Effector memory CD8-positive, alpha-beta T cell (primary cell): ENCODE measurements at places on chromosomes 7 and 10.

- no peaks in the 10 kb centered on the region for H3K4me1 ChIP-seq
- peaks cover 36% of the 10 kb centered on the region for H3K27me3 ChIP-seq
- no peak overlapping the region for H3K4me3 ChIP-seq
- no peak for DNase-seq
Measured at GRCh38 chr10:77313066-77313750, 324.4 kb downstream of the KCNMA1 start.

GRCh38 chr10:90734415-90734814, 123.4 kb downstream of the HTR7 start:
- DNase-seq, result no peak
- H3K36me3 ChIP-seq, result no peaks in the 10 kb centered on the region
- H3K27me3 ChIP-seq, result no peaks in the 10 kb centered on the region
- H3K4me3 ChIP-seq, result no peak overlapping the region

DNA sequence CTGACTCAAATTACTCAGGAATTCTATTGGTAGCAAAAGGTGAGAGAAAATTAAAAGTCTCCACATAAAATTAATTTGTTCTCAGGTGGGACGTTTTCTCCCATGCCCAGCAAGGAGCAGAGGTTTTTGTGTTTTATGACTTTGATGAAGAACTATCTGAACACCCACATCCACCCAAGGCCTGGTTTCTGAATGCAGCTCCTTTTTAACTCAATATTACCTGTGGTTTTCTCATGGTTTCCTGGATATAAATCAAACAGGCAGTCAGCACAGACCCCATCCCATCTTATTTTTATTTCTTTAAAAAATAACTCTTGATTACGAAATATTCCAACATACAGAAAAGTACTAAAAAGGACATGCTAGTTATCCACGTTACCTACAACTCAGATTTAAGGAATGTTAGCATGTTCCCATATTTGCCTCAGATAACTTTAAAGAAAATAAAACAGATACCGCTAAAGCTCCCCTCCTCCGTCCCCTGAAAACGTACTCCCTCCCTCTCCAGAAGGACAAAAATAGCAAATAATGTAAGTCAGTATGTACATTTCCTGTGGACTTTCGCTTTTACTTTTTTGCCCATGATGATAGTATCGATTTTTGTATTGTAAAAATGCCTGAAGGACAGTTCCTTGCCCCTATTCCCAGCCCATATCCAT, 43.4 kb downstream of the GLI3 start:
- no peaks in the 10 kb centered on the region for H3K4me1 ChIP-seq
- no peaks in the 10 kb centered on the region for H3K27me3 ChIP-seq
- no peak overlapping the region for H3K27ac ChIP-seq
- no peak for DNase-seq
- H3K4me3 ChIP-seq, result no peak overlapping the region

GRCh38 chr7:148854983-148855382, 29.1 kb downstream of the EZH2 start:
- H3K4me3 ChIP-seq, result no peak overlapping the region
- H3K27ac ChIP-seq, result no peak overlapping the region
- H3K36me3 ChIP-seq, result peaks cover 28% of the 10 kb centered on the region
- DNase-seq, result no peak
- H3K4me1 ChIP-seq, result peaks cover 10% of the 10 kb centered on the region

DNA sequence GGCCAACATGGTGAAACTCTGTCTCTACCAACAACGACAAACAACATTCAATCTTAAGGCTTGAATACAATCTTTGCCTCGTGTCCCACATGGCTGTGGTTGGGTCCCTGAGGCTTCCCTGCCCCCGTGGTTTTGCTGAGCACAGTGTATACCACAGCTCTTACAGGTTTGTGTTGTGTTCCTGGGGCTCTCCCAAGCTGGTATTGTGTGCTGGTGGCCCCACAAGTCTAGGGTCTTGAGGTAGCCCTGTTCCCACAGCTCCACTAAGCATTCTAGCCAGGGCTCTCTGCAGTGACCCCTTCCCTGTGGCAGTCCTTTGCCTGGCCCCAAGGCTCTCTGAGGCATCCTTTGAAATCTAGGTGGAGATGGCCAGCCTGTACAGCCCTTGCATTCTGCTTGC, 68.0 kb upstream of the CCNY start:
- no peaks in the 10 kb centered on the region for H3K4me1 ChIP-seq
- H3K27ac ChIP-seq, result no peak overlapping the region
- H3K27me3 ChIP-seq, result peaks cover 6% of the 10 kb centered on the region
- no peak for DNase-seq

GRCh38 chr7:65966146-65966545, 15.9 kb downstream of the GUSB start:
- no peaks in the 10 kb centered on the region for H3K4me1 ChIP-seq
- DNase-seq, result no peak
- H3K27me3 ChIP-seq, result no peaks in the 10 kb centered on the region
- H3K4me3 ChIP-seq, result no peak overlapping the region

DNA sequence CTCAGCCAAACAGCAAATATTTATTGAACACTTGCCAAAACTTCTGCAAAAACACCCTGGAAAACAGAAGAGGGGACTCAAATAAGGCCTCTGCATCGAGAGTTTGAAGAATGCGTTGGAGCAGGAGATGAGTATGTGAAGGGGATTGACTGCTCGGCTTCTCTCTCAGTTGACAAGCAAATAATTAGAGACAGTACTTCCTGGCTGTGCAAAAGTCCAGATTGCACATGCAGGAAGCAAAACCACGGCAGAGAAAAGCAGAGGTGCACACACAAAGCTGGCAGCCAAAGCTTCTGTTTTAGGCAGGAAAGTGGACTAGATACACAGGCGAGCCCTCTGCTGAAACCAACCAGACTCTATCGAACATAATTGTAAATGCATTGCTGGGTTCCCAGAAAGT, 343.6 kb upstream of the MGMT start:
- no peak for DNase-seq
- H3K4me3 ChIP-seq, result no peak overlapping the region
- no peaks in the 10 kb centered on the region for H3K27me3 ChIP-seq

- no peak overlapping the region for H3K4me3 ChIP-seq
- no peaks in the 10 kb centered on the region for H3K4me1 ChIP-seq
- peaks cover 44% of the 10 kb centered on the region for H3K27me3 ChIP-seq
- no peaks in the 10 kb centered on the region for H3K36me3 ChIP-seq
Measured at GRCh38 chr7:130242198-130243014, 24.3 kb upstream of the CPA2 start.

- no peak overlapping the region for H3K4me3 ChIP-seq
- H3K27ac ChIP-seq, result no peak overlapping the region
- DNase-seq, result no peak
- H3K27me3 ChIP-seq, result peaks cover 31% of the 10 kb centered on the region
- H3K4me1 ChIP-seq, result no peaks in the 10 kb centered on the region
- H3K36me3 ChIP-seq, result no peaks in the 10 kb centered on the region
Measured at GRCh38 chr10:15427843-15428414, 56.8 kb upstream of the FAM171A1 start.

DNA sequence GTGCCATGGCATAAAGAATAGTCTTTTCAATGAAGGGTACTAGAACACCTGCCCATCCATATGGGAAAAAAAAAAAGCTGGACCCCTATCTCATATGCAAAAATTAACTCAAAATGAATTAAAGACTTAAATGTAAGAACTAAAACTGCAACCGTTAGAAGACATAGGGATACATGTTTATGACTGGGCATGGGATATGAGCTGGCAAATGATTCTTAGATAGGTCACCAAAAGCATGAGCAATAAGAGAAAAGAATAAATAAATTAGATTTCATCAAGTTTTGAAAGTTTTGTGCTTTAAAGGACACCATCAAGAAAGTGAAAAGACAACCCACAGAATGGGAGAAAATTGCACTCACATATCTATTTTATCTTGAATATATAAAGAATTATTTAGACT, 222.0 kb downstream of the ADK start:
- no peak overlapping the region for H3K4me3 ChIP-seq
- H3K36me3 ChIP-seq, result peaks cover 4% of the 10 kb centered on the region
- peaks cover 2% of the 10 kb centered on the region for H3K4me1 ChIP-seq
- no peaks in the 10 kb centered on the region for H3K27me3 ChIP-seq
- no peak overlapping the region for H3K27ac ChIP-seq
- DNase-seq, result no peak

GRCh38 chr7:106057962-106058927, 53.9 kb downstream of the SYPL1 start:
- DNase-seq, result no peak
- no peaks in the 10 kb centered on the region for H3K27me3 ChIP-seq

- peaks cover 3% of the 10 kb centered on the region for H3K36me3 ChIP-seq
- no peaks in the 10 kb centered on the region for H3K27me3 ChIP-seq
- no peak overlapping the region for H3K4me3 ChIP-seq
- no peak overlapping the region for H3K27ac ChIP-seq
Measured at GRCh38 chr7:105907129-105907846, 30.9 kb upstream of the ATXN7L1 start.

DNA sequence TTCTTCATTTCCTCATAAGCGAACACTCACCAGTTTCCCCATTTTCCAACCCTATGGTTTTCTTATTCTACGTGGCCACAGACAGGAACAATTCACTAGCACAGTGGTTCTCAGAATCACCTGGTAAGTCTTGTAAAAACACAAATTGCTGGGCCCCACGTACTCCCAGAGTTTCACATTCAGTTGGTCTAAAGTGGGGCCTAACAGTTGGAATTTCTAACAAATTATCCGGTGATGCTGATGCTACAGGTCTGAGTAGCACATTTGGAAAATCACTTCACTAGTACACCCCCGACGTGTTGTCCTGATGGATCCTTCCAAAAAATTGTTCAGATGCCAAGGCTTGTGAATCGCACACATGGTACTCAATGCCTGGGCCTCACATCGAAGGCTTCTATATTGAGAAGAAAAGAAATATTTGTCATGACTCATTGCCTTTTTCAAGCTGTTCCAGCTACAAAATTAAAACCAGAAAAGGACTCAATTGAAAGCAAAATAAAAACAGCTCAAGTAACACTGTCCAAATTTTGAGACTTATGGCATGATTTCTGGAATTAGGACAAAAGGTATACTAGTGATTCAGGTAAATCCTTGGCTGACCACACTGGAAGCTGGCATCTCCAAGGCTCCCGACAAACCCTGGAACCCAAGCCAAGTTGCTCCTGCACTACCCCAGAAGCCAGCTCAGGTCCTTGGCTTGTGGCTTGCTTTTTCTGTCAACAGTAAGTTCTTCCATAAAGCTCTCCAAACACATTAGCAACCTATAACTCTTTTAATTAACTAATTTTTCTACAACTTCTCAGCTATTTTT, 12.9 kb upstream of the VIM start:
- H3K4me3 ChIP-seq, result no peak overlapping the region
- H3K4me1 ChIP-seq, result peaks cover 12% of the 10 kb centered on the region
- no peaks in the 10 kb centered on the region for H3K27me3 ChIP-seq

DNA sequence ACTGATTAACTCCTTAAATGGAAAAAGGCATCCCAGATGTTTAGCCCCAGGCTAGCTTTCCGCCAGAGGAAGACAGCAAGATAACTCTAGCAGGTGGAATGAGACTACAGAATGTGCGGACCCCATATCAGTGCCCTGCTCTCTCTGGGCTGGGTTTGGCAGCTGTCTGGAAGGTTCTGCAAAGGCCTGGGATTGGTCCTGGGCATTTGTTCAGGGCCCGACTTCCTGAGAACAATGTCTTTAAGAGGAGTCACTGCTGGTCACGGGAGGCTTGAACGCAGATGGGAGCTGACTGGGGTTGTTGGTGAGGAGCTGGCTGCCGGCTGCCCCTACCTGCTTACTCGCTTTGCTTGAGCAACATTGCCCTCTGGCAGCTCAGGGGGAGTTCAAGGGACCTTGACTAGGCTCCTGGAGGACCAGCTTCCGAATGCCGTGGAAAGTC, 130.6 kb upstream of the BTBD16 start:
- H3K4me1 ChIP-seq, result peaks cover 3% of the 10 kb centered on the region
- no peak overlapping the region for H3K27ac ChIP-seq
- no peak overlapping the region for H3K4me3 ChIP-seq
- H3K36me3 ChIP-seq, result no peaks in the 10 kb centered on the region
- H3K27me3 ChIP-seq, result peaks cover 11% of the 10 kb centered on the region

- H3K27me3 ChIP-seq, result no peaks in the 10 kb centered on the region
- no peak overlapping the region for H3K4me3 ChIP-seq
- no peak for DNase-seq
- no peaks in the 10 kb centered on the region for H3K36me3 ChIP-seq
- no peak overlapping the region for H3K27ac ChIP-seq
Measured at GRCh38 chr10:55519264-55519663, 718.2 kb upstream of the PCDH15 start.

GRCh38 chr10:116110736-116111135, 162.3 kb downstream of the GFRA1 start:
- H3K36me3 ChIP-seq, result no peaks in the 10 kb centered on the region
- DNase-seq, result no peak
- H3K27ac ChIP-seq, result no peak overlapping the region

DNA sequence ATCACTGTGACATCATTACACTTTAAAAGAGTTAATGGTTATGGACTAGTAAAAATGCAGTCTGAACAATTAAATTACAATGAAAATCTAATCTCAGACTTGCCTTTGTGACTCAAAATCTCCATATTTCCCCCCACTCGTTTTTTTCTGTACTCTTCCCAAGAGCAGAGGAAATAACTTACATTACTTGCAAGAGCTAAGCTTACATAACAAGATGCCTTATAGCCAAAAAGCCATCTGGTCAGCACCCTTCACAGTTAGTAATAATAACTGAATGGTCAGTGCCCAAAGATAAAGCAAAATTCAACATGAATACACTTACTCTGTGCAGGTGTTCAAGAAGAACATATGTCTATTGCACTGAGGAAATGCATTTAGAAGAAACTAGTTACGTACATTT, 1381.5 kb upstream of the CELF2 start:
- H3K27me3 ChIP-seq, result no peaks in the 10 kb centered on the region
- H3K36me3 ChIP-seq, result no peaks in the 10 kb centered on the region
- no peak for DNase-seq
- no peaks in the 10 kb centered on the region for H3K4me1 ChIP-seq
